LNCaP clone FGC (cell line): ENCODE measurements at places on chromosomes 4 and X.

- no peak for DNase-seq
These were observed 60.9 kb upstream of the CLCN4 start for GRCh38 chrX:10095698-10096432.

- DNase-seq = no peak
These were observed 1.2 kb upstream of the MID1IP1 start for GRCh38 chrX:38799995-38800580.

- DNase-seq = no peak
These were observed 124.2 kb downstream of the C4orf51 start for GRCh38 chr4:145804116-145804515.

GRCh38 chr4:26762650-26763049 is 98.0 kb upstream of the STIM2 start:
- peak; percentile 14 for DNase-seq

DNA sequence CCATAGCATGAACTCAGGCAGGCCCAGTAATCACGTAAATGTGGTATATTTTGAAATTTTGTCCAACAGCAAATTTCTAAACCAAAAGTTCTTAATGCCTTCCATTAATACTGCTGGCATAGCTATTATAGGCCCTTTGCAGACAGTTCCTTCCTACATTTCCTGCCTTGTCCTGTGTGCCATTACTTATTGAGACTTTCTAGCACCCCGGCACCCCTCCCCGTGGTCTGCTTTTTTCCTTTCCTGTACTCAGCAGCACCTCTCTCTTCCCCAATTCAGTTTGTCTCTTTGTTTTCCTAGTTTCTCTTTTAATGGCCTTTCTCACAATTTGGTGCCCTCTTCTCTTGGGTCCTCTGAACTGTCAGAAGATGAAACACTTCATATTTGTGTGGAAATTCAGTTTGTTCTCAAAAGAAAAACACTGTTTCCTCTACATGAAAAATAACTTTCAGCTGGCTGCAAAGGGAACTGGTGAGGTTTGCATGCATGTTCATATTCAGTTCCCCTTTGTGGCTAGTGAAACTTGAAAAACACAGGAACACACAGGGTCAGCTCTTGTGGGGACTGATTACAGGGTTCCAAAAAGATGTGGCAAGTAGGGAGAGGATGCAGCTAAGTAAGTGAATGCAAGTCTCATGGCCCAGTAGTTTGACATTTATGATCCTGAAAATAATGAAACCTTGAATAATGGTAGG is 17.1 kb downstream of the GPR34 start:
- DNase-seq = no peak

DNA sequence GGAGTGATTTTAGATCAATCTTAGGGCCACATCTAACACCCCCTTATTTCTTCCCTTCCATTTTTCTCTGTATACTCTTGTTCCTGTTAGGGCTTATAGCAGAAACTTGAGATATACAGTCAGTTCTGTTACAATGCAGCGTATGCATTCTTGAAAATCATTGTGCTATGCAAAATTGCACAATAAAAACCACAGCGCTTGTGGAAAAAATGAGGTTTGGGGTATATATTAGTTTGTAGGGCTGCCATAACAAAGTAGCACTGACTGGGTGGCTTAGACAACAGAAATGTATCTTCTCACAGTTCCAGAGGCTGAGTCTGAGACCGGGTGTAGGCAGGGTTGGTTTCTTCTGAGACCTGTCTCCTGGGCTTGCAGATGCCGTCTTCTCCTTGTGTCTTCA is 59.0 kb downstream of the WWC2 start:
- no peak for DNase-seq

DNA sequence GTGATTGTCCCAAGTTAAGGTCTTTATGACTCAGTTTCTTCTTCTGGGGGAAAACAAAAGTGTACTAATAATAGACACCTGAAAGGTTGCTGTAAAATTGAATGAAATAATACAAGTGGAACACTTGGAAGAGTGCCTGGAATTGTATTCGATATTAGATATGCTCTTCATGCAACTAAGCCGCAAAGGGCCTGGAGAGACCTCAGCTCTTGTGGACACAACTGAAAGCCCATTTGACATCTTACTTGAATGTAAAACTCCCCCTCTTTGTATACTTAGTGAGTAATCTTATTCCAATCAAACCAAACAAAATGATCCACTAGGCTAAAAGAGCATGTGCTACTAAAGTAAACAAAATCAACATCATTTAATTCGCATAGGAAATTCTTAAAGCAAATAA is 511 bp upstream of the MAP9 start:
- no peak for DNase-seq

DNA sequence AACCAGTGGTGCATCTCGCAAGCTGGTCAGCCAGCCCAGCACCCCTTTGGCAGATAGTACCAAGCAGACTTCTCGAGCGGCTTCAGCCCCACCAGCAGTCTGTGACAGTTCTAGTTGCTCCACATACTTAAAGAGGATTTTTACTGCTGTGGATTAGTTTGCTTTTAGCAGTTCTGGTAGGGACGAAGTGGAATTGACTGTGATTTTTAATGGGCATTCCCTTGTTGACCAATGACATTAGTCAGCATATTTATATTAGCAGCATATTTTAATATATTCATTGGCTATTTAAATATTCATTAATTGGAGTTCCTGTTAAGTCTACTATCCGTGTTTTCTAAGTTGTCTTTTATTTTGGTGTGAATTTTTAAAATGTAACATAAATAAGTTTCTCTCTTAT is 500.9 kb upstream of the FAT1 start:
- DNase-seq = no peak

DNA sequence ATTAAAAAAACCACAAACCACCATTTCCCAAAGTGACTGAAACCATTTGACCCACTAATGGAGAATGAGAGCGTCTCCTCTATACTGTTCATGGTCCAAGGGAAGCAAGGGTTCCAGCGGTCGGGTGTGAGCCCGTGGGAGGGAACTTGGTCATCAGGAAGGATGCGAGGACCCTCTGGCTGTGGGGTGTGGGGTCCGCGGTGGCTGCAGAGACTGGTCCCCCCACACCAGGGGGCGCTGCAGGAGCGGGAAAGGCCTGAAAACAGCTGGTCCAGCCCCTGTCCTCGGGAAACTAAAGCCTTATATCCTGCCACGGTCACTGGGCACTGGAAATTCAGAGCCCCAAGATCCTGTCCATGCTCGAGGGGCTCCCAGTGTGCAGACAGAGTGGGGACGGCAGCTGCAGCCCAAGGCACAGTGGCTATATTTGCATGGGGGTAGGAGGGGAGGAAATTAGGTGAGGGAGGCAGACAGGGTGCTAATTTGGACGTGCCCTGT is 4.3 kb downstream of the BLOC1S4 start:
- DNase-seq = no peak

DNA sequence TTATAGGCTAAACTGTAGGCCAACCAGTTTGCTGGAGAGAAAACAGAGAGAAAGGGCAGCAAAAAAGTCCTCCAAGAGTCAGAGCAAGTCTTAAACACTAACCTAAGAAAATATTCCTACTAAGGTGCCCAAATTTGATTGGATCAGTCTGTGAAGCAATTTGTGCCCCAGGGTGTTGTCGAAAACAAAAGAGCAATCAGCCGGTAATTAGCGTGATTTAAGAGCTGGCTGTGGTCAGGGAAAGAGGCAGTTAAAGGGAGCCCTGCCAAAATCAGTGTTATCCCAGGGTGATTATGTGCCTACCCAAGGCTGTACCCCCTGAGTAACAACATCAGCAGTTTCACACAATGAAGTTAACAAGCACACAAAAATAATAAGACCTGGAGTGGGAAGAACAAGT is 6.4 kb upstream of the BRWD3 start:
- DNase-seq = no peak

DNA sequence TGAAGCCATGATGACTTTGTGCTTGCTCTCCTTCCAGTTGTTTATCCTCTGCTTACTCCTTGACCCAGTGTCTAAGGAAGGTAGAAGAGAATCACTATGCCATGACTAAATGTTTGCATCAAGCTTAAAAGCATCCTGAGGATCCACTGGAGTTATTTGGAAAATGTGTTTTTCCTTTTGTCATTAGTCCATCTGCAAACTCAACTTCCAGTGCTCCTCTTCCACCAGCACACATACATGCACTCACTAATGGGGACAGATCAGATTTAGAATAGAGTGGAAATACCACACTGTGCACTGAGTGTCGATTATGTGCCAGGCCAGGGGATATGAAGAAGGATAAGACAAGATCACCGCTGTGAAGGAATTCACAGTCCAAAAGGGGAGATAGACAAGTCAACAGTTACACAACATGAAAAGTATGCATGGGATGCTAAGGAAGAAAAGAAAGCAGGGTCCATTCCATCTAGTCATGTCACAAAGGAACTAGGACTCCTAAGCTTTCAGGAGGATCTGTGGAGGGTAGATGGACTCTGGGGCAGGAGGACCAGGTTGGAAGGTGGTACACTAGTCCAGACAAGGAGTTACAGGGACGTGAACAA is 1.9 kb downstream of the OCIAD2 start:
- DNase-seq = no peak

- DNase-seq = no peak
These were observed 285.4 kb upstream of the ARSJ start for GRCh38 chr4:114264877-114265291.

GRCh38 chr4:27742816-27743215 is 882.2 kb downstream of the STIM2 start:
- DNase-seq = no peak

GRCh38 chrX:154353172-154353843 is 21.1 kb downstream of the FLNA start:
- no peak for DNase-seq

GRCh38 chrX:17567187-17567586 is 170.1 kb upstream of the SCML1 start:
- no peak for DNase-seq

DNA sequence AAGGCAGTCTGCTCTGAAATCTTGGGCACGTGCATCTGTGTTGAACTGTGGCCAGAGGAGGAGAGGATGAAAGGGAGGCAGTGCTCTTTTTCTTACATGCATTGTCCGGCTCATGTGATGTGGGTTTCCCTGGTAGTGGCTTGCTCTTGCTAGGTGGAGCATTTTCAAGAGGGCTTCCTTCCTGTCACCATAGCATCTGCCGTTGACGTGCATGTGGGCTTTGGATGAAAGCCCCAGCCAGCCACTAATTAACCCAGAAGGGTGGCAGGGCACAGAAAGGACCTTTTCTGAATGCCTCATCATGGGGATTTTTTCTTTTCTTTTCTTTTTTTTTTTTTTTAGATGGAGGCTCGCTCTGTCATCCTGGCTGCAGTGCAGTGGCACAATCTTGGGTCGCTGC is 121.3 kb downstream of the GPR143 start:
- no peak for DNase-seq

GRCh38 chr4:117700111-117700892 is 334.0 kb upstream of the NDST3 start:
- no peak for DNase-seq

DNA sequence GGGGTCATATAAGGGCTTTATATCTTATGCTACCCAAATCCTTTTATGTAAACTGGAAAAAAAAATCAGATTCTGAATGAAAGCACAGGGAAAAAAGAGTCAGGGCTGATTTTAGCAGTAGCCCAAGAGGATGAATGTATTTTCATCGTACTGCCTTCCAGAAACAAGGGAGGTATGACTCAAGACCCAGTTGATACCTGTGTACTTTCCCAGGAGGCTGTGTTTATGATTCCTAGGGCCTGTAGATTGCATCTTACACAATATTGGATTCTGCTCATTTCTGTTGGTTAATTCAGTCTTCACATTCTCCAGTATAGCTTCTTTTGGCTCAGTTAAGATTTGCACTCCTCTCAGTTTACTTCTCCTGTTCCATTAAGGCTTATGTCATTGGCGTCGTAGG is 127.9 kb upstream of the LIMCH1 start:
- no peak for DNase-seq

DNA sequence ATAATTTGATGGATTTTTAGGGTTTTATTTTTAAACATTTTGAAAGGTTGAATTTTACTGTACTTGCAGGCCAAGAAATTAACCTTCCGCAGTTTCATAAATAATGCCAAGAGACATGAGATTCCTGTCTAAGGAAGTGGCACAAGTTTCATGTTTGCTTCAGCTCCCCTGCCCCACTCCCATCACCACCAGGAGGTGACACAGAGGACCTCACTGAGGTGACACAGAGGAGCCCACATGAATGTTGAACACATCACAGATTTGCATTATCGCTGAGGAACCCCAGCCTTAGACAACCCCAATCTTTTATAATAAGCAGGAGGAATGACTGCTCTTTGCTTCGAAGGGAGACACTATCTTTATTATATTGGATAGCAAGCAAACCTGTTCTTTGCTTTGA is 491.4 kb upstream of the ATOH1 start:
- no peak for DNase-seq

DNA sequence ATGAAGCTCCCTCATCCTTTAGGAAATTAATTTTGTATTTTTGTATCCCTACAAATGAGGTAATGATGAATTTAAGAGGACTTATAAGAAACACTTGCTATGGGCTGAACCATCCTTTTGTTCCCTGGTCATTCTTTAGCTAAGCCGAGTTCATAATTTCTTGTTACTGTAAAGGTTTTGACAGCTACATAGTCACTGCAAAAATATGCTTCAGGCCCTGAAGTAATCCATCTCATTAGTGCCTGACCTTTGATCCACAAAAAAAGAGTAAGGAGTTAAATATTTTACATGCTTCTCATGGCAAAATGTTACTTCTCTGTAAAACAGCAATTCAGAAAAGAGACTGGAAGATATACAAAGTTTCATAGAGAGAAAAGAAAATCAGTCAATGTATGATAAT is 290.6 kb upstream of the SLIT2 start:
- no peak for DNase-seq

DNA sequence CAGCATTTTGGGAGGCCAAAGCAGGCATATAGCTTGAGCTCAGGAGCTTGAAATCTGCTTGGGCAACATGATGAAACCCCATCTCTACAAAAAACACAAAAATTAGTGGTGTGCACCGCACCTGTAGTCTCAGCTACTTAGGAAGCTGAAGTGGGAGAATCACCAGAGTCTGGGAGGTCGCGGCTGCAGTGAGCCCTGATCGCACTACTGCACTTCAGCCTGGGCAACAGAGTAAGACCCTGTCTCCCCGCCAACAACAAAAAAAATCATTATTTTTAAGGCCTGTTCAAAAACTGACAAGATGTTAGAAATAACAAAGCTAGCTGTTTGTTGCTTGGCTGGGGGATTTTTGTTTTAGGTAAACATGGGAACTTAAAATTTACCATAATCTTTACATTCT is 5.1 kb downstream of the YTHDC1 start:
- no peak for DNase-seq

DNA sequence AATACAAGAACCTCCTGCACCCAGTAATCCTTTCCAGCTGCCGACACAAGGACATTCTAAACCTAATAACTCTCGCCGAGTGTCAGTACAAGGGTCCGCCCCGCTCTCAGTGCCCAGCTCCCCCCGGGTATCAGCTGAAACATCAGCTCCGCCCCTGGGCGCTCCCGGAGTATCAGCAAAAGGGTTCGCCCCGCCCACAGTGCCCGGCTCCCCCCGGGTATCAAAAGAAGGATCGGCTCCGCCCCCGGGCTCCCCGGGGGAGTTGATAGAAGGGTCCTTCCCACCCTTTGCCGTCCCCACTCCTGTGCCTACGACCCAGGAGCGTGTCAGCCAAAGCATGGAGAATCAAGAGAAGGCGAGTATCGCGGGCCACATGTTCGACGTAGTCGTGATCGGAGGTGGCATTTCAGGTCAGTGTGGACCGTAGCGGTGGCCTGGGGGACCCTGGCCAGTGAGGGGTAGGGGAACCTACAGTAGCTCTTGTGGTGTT is at the start of gene MAOA:
MAOA (plus strand) TSS at position 295 of the 490 bp plus-strand sequence; CDS start at position 338, 43 bp downstream.
- no peak for DNase-seq

- no peak for DNase-seq
These were observed 383.3 kb upstream of the ZFP42 start for GRCh38 chr4:187612301-187612700.
